ENCODE measurements at places on chromosomes 6 and 20. TPM values are rescaled to one million over a fixed set of nuclear protein-coding genes. Genes with fewer than 3 reads are reported as not detected.

DNA sequence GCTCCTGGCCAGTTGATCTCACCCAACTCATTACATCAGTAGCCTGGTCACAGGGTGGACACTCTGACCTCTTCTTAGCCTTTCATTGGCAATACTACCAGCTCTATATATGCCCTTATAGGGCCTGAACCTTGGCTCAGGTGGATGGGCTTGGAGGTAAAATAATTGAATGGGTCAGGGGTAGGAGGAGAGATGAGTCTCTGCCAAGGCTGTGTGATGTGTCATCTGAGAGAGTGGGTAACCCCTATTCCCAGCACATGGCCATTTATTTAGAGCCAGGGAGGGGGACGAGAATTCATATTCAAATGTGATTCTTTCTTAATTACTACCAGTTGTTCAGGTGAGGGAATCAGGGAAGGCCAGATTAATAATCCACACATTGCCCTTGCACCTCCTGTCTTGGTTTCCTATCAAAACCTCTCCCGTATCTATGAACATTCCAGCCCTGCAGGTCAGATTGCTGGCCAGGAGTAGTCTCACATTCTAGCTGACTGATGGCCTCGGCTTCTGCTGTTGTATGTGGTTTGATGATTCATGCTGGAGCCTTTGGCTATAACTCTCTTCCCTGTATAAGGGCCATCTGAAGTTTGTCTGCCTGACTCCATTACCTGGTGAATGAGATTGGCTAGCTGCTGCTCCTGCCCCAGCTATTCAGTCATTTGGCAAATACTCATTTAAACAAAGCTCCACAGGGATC, 13.4 kb downstream of the C20orf173 start:
- no peaks in the 10 kb centered on the region for H3K36me3 ChIP-seq
- no peaks in the 10 kb centered on the region for H3K27me3 ChIP-seq
- DNase-seq: no peak
- no peak overlapping the region for H3K27ac ChIP-seq
- H3K4me3 ChIP-seq: no peak overlapping the region
- H3K4me1 ChIP-seq: no peaks in the 10 kb centered on the region

- H3K4me3 ChIP-seq: no peak overlapping the region
- no peak overlapping the region for H3K27ac ChIP-seq
- no peaks in the 10 kb centered on the region for H3K36me3 ChIP-seq
- no peaks in the 10 kb centered on the region for H3K4me1 ChIP-seq
These were observed 105.5 kb downstream of the BMP7 start for GRCh38 chr20:57160985-57161384.

- no peaks in the 10 kb centered on the region for H3K36me3 ChIP-seq
- H3K4me3 ChIP-seq: no peak overlapping the region
- no peak overlapping the region for H3K27ac ChIP-seq
- H3K27me3 ChIP-seq: no peaks in the 10 kb centered on the region
- peaks cover 1% of the 10 kb centered on the region for H3K4me1 ChIP-seq
These were observed 44.6 kb downstream of the TSBP1 start for GRCh38 chr6:32327103-32327502.

- DNase-seq: no peak
- no peaks in the 10 kb centered on the region for H3K27me3 ChIP-seq
- H3K4me3 ChIP-seq: no peak overlapping the region
- H3K4me1 ChIP-seq: no peaks in the 10 kb centered on the region
- H3K27ac ChIP-seq: no peak overlapping the region
- no peaks in the 10 kb centered on the region for H3K36me3 ChIP-seq
These were observed 176.2 kb upstream of the SASH1 start for GRCh38 chr6:148166339-148166968.

- no peak overlapping the region for H3K4me3 ChIP-seq
- H3K27ac ChIP-seq: no peak overlapping the region
- no peaks in the 10 kb centered on the region for H3K27me3 ChIP-seq
- DNase-seq: no peak
- H3K4me1 ChIP-seq: peaks cover 1% of the 10 kb centered on the region
- H3K36me3 ChIP-seq: no peaks in the 10 kb centered on the region
These were observed 7.1 kb downstream of the RAMACL start for GRCh38 chr6:166579237-166579850.

DNA sequence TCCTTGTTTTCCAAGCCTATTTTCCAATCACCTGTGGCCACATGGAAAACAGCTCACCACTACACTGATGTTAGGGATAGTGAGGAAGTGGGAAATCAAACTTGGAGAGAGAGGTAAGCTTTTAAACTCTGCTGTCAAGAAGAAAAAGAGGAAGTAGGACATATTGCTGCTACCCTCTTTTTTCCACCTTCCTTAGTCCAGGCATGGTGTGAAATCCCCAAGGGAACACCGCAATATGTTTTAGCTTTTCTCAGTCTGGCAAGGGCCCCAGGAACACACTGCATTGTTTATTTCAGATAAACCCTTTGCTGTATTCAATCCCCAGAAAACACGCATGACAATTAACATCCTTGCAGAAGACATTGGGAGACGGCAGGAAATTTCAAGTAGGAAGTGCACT, 61.3 kb downstream of the HS3ST5 start:
- H3K27ac ChIP-seq: no peak overlapping the region
- H3K4me1 ChIP-seq: no peaks in the 10 kb centered on the region
- no peaks in the 10 kb centered on the region for H3K27me3 ChIP-seq
- H3K36me3 ChIP-seq: no peaks in the 10 kb centered on the region

DNA sequence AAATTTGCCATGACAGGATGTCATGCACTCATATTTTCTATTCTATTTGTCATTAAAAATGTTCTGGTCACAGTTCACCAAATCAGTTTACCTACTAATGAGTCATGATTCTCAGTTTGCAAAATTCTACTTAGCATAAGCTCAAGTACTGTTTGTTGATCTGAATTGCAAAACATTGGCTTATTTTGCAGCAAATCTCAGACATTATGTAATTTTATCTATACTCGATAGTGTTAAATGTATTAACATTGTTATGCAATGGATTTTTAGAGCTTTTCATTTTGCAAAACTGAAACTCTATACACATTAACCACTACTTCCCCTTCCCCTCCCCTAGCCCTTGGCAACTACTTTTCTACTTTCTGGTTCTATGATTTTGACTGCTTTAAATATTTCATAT, 213.8 kb upstream of the ZFP64 start:
- H3K27ac ChIP-seq: no peak overlapping the region
- H3K4me1 ChIP-seq: no peaks in the 10 kb centered on the region
- DNase-seq: no peak
- no peak overlapping the region for H3K4me3 ChIP-seq
- H3K36me3 ChIP-seq: no peaks in the 10 kb centered on the region

- H3K36me3 ChIP-seq: no peaks in the 10 kb centered on the region
- H3K27ac ChIP-seq: no peak overlapping the region
- no peaks in the 10 kb centered on the region for H3K27me3 ChIP-seq
- H3K4me3 ChIP-seq: no peak overlapping the region
These were observed 53.3 kb downstream of the SYNDIG1 start for GRCh38 chr20:24522452-24523330.

- DNase-seq: no peak
- H3K27ac ChIP-seq: no peak overlapping the region
- H3K4me1 ChIP-seq: peaks cover 40% of the 10 kb centered on the region
- H3K27me3 ChIP-seq: no peaks in the 10 kb centered on the region
- no peak overlapping the region for H3K4me3 ChIP-seq
These were observed 19.2 kb downstream of the CHMP4B start for GRCh38 chr20:33830371-33830770.

DNA sequence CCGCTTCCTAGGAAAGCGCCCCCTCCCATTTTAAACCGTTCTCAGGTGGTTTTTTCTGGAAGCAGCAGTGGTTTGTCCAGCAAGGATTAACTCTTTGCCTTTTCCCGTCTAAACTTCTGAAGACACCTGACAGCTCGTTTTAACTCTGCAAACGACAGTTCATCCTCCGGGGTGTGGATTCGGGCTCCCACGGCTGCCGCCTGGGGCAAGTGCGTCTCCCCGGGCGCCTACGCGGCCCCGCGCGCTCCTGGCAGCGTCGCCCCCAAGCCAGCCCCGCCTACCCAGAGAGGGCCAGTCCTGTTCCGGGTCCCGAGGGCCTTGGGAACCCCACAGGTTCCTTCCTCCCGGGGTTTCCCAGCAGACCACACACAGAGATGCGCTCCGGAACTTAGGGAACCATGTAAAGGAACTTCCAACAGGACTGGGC, 54.4 kb downstream of the PRR18 start:
- H3K36me3 ChIP-seq: no peaks in the 10 kb centered on the region
- H3K27ac ChIP-seq: no peak overlapping the region
- peaks cover 4% of the 10 kb centered on the region for H3K4me1 ChIP-seq
- DNase-seq: no peak
- H3K27me3 ChIP-seq: no peaks in the 10 kb centered on the region
- H3K4me3 ChIP-seq: no peak overlapping the region

GRCh38 chr6:132954936-132955335, 140.6 kb downstream of the RPS12 start:
- no peak overlapping the region for H3K27ac ChIP-seq
- no peak overlapping the region for H3K4me3 ChIP-seq
- no peak for DNase-seq
- no peaks in the 10 kb centered on the region for H3K36me3 ChIP-seq
- no peaks in the 10 kb centered on the region for H3K27me3 ChIP-seq

DNA sequence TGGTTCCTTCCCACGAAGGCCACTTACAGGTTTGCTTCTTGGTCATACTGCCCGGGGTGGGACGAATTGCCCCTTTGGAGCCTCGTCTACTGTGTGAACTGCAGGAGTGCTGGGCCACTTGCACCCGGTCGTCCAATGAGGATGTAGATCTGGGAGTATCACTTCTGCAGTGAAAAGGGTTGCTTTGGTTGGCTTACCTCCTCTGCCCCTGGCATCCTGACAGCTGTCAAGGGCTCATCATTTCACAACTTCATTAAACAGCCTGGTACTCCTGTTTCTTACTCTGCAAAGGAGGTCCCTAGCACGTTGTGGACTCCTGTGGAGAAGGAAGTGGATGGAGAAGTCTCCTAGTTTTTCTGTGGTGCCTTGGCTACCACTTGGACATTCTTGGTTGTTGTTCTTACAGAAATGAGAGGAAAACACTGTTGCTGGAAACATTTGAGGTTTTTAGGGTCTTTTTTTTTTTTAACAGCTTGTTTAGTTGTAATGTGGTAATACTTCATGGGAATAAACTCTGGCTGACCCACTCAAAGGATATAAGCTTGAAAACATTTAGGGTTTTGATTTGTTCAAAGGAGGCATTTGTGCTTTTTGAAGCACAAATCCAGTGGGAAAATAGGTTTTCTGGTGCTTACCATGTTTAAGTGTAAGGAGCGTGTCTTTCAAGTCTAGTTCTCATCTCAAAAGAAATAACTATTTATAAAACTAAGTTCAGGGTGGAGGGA, 60.7 kb downstream of the AKAP12 start:
- H3K4me1 ChIP-seq: peaks cover 14% of the 10 kb centered on the region
- no peak for DNase-seq
- no peak overlapping the region for H3K4me3 ChIP-seq
- no peak overlapping the region for H3K27ac ChIP-seq

GRCh38 chr6:163309491-163310026, 105.0 kb upstream of the QKI start:
- H3K4me1 ChIP-seq: no peaks in the 10 kb centered on the region
- H3K36me3 ChIP-seq: no peaks in the 10 kb centered on the region
- H3K27ac ChIP-seq: no peak overlapping the region
- H3K4me3 ChIP-seq: no peak overlapping the region

GRCh38 chr6:170298688-170299087, 7.8 kb upstream of the DLL1 start:
- H3K4me1 ChIP-seq: peaks cover 15% of the 10 kb centered on the region
- no peak overlapping the region for H3K4me3 ChIP-seq
- DNase-seq: no peak
- no peaks in the 10 kb centered on the region for H3K27me3 ChIP-seq
- H3K27ac ChIP-seq: no peak overlapping the region

GRCh38 chr6:144159223-144159622, 8.9 kb downstream of the STX11 start:
- no peak for DNase-seq
- H3K27ac ChIP-seq: no peak overlapping the region
- peaks cover 6% of the 10 kb centered on the region for H3K4me1 ChIP-seq
- no peaks in the 10 kb centered on the region for H3K36me3 ChIP-seq

DNA sequence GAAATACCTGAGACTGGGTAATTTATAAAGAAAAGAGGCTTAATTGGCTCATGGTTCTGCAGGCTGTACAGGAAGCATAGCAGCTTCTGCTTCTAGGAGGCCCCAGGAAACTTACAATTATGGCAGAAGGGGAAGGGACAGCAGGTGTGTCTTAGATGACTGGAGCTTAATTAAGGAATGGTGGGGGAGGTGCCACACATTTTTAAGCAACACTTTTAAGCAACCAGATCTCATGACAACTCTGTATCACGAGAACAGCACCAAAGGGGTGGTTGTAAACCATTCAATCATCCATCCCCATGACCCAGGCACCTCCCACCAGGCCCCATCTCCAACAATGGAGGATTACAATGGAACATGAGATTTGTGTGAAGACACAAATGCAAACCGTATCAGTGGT, 26.9 kb downstream of the FIG4 start:
- H3K27ac ChIP-seq: no peak overlapping the region
- peaks cover 2% of the 10 kb centered on the region for H3K4me1 ChIP-seq
- H3K36me3 ChIP-seq: no peaks in the 10 kb centered on the region
- DNase-seq: no peak
- H3K4me3 ChIP-seq: no peak overlapping the region

- no peak overlapping the region for H3K27ac ChIP-seq
- DNase-seq: no peak
- no peaks in the 10 kb centered on the region for H3K27me3 ChIP-seq
These were observed 113.6 kb upstream of the EMILIN3 start for GRCh38 chr20:41480054-41480770.

DNA sequence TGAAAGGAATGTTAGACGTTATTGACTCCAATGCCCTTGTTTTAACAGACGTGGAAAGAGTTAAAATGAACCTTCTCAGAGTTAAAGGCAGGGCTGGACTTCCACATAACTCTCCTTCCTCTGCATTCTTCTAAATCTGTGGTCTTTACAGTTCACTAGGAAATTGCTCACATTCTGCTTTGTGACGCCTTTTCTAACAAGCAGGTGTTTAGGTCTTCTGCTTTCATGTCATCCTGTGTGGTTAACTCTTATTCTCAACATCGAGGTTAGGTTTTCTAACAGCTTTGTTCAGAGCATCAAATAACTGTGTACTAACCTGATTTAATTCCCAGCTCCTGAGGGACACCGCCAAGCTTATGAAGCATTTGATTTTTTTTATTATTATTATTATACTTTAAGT, 81.3 kb upstream of the NT5E start:
- H3K4me3 ChIP-seq: no peak overlapping the region
- H3K27me3 ChIP-seq: no peaks in the 10 kb centered on the region
- H3K27ac ChIP-seq: no peak overlapping the region

The AMD1 gene
- 63.0 TPM for total RNA-seq

The SNAP25 gene
- 11.3 TPM for total RNA-seq

The KCNQ2 gene
- not detected for total RNA-seq

The PEX3 gene
- total RNA-seq: 17.8 TPM

The CABLES2 gene
- 4.4 TPM for total RNA-seq

The MCCD1 gene
- not detected for total RNA-seq

The HLA-DRB5 gene
- total RNA-seq: 0.72 TPM

The PTCHD4 gene
- total RNA-seq: 1.3 TPM

The MPIG6B gene
- not detected for total RNA-seq

The UST gene
- 14.9 TPM for total RNA-seq

The TRIM15 gene
- total RNA-seq: 0.72 TPM
